Stimulated activated CD8-positive, alpha-beta memory T cell treated with anti-CD3 and anti-CD28 coated beads, Interleukin-7, amount 100 ng/mL, for 4 hours (primary cell): ENCODE measurements at places on chromosomes 12 and 14.

DNA sequence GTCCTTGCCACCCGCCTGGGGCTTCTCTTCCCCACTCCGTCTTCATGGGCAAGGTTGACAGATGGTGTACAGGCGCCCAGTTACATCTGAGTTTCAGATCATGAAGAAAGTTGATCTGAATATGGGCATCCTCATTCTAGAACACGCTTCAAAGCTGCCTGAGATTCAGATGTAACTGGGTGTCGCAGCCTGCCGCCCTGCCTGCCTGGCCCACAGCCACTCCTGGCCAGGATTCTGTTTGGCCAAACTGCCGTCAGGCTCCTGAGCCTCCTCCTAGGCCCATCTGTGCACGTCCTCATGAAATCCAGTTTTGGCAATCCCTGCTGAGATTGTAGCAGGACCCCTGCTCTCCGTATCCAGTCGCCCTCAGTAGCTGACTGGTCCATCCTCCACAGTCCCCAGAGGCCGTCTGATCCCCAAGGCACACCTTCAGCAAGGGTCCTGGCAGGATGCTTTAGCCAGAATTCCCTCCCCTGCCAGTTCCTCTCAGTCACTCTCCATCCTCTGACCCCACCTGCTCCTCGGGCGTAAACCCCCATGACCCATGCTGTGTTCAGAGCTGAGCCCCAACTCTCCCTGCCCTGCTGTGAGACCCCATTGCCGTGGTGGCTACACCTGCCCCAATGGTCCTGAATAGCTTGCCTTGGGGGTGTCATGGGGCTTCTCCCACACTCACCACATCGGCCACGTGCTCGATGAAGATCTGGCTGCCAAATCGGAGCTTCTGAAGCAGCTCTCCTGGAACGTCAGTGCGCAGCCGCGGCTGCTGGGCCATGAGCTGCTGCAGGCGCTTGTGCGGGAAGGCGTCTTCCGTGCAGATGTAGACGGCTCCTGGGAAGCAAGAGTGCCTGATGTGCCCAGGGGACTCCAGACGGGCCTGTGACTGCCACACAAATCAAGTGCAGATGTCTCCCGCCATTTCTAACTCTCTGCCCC lies 12.5 kb downstream of the XRCC3 start:
- no peak for DNase-seq

- no peak for DNase-seq
Measured at GRCh38 chr12:20395791-20396550, 27.6 kb downstream of the PDE3A start.

DNA sequence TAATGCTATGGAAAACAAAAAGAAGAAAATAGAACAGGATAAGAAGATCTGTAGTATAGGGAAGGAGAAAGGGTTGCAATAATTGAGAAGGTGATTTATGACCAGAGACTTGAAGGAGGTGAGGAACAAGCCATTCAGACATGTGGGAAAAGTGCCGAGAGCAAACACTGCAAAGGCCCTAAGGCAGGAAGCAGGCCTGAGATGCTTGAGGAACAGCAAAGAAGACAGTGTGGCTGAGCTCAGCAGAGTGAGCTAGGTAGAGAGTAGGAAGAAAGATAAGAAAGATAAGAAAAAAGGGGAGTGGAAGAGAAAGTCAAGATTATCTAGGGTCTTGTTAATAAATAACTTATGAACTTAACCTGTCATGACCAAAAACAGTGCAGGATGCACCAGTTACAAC lies 671.8 kb downstream of the RPS29 start:
- no peak for DNase-seq

DNA sequence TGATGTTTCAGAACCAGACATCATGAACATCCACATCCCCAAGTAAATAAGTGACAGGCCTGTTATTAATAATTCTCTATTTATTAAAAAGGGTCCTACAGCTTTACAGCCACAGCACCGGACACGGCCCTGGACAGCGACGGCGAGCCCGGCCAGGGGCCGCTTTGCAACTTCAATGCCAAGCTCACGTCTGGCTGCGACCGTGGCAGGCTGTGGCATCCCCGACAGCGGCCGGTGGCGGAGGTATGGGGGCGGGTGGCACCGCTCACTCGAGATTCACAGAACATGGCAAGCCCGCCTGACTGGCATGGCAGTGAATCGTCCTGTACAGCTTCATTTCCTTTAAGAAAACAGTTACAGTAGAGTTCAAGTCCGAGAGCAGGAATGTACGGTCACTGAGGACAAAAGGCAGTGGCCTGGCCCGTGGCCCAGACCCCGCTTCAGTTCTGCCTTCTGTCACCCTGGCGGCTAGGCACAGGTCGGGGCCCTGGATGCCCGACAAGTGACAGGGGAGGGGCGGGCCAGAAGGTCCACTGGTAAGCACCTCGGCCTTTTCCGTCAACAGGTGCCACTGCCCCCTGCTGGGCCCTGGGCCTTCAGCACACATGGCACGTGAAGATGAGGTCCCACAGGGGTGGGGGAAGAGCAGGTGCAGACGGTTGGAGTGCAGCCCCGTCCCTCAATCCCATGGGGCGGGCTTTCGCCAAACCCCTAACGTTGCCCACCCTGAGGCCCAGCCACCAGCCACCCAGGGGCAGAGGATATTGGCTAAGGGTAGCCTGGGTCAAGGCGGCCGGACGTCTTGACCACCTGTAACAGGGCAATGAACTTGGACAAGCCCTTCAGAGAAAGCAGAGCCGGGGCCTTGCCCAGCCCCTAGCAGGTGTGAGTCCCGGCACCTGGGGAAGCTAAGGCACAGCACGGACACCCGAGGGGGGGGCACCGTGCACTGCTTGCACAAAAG lies 30.3 kb downstream of the HIP1R start:
- no peak for DNase-seq

DNA sequence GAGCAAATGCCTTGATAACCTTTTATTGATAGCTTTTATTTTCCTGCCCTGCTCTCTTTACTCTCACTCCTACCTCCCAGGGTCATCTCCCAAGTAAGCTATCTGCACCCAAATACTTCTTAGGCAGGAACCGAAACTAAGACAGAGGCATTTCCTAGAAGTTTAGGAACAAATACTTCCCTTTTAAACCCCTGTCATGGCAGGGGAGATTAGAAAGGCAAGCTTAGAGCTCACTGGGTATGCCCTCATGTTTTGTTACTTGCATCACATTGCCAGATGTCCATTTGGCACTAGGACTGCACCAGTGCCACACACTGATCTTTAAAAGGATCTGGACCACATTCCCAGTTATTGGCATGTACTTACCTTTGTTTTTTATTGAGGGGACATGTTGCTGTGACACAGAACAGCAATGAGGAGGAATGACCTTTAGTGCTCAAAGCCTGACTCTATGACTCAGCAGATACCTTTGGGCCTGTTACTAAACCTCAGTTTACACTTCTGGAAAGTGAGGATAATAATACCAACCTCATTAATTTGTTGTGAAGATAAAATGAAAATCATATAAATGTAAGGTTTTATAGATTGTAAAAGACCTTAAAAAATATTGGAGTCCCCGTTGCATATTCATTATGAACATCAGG lies 40.9 kb upstream of the MBIP start:
- no peak for DNase-seq

DNA sequence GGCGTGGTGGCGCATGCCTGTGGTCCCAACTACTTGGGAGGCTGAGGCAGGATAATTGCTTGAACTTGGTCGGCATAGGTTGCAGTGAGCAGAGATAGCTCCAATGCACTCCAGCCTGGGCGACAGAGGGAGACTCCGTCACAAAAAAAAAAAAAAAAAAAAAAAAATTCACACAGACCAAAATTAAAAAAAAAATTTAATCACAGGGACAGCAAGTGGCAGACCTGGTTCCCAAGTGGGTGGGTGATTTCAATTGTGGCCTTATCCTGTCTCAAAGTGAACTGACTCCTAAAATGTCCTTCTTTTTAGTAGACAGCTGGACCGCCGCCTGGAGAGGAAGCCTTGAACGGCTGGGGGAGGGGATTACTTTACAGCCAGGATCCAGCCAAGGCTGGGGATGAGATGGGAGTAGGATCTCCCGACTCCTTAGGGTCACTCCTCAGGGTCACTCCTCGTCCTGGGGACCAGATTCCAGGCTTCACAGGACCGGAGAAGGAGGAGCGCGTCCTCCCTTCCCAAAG lies 1.5 kb upstream of the KCNH3 start:
- DNase-seq = no peak

- DNase-seq = no peak
Measured at GRCh38 chr14:94654071-94654861, 42.1 kb downstream of the SERPINA3 start.

DNA sequence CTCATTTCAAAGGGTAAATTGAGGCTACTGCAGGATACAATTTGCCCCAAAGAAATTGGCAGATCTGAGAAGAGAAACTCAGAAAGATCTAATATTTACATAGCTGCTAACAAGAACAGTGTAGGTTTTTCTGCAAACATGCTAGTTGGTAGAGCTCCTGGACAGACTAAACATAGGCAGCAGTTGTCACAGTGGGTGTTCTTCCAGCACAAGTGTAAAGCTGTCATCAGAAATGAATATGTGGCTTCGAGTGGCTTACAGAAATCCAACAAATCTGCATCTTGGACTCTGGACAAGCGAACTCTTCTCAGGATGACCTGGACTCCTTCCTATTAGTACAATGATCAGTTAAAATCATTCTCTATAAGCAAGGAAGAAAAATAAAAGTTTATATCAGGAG lies 5.9 kb downstream of the CBX5 start:
- DNase-seq = no peak

DNA sequence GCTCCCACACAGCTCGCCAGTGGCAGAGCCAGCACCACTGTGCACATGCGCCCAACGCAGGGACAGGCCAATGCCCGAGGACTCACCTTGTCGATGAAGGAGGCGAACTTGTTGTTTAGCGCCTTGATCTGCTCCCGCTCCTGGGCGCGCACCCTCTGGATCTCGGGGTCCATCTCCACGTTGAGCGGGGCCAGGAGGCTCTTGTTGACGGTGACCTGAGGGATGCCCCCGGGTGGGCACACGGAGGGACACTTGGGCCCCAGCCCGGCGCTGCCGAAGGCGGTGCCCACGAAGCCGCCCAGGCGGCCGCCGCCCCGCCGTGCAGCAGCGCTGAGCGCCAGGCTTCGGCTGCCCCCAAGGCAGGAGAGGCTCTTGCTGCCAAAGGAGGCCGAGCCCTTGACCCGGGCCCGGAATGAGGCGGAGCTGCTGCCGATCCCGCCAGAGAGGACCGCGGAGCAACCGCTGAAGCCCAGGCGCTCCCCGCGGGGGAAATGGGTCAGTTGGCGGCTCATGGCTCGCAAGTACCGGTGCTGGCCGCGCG lies at the start of gene KRT72:
Gene KRT72, minus strand, starts transcription at position 523 of the 541 bp plus-strand sequence. Its CDS starts 11 bp downstream, at position 512.
- no peak for DNase-seq

DNA sequence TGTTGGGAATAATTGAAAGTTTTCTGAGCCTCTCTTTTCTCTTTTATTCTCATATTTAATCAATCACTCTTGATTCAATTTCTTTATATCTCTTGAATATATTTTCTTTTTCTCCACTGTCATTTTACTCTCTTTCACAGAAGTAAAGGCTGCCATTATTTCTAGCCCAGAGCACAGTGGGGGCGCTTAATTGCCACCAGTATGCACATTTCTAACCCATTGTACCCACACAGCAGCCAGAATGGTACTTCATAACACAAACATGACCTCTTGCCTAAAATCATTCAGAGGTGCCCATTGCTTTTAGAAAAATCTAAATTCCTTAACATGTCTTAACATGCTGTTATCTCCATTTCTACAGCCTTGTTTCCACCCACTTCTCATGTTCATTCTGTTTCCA lies 190.2 kb upstream of the LMO3 start:
- DNase-seq = no peak

GRCh38 chr12:52760623-52761022 lies 16.5 kb downstream of the KRT76 start:
- DNase-seq = no peak
